ENCODE measurements at places on chromosomes 12 and 14.

- DNase-seq = no peak
These were observed 21.1 kb upstream of the KCNA5 start for GRCh38 chr12:5022465-5023061.

DNA sequence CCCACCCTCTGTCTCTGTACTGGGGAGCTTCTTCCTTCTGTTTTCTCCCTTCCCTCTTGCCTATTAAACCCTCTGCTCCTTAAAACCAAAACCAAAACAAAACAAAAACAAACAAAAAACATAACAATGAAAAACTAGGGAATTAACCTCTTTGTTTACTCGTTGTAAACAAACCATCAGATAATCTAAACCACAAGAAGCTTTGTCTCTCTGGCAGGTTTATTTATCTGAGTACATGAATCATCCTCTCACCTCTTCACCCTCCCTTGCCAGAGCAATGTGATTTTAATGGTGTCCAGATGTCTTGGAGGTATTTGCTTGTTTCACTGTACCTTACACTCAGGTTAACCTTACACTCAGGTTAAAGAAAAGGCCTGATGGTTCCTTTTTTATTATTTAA, 66.1 kb downstream of the DYRK2 start:
- no peak for DNase-seq

DNA sequence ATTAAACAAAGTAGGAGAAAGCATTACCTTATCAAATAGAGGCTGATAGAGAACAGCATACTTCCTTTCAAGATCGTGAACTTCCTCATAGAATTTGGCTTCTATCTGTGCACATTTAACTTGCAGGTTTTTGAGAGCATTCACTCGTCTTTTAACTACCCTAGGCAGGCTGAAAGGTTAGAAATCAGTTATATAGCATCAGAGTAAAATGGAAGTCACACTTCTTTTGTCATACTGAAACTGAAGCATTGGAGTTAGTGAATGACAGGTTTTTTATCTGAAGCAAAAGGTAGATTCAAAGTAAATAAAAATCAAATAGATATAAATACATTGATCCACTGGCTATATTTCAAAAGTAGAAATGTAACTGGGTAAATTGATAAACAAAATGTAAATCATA, 24.4 kb downstream of the NAP1L1 start:
- no peak for DNase-seq

DNA sequence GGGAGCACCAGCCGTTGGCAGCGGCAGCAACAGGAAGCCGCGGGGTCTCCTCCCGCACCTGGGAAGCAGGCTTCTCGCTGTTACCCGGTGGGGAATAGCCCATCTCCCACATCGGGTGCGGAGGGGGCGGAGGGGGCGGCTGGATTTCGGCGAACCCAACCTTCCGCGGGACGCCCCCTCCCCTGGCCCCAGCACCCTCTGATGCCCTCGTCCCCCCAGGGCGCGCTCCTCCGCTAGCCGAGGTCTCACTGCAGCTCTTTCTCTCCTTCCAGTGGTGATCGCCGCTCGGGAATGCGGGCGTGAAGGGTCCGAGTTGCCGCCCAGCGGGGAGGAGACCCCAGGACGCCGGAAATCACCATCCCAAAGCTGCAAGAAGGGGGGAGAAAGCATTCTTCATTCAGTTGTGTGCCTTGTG, 303 bp downstream of the SAMD4A start:
- no peak for DNase-seq

All from NCI-H1436 treated with DMSO at 0.1 percent for 48 hours (cell line).